ENCODE measurements at places on chromosomes 1 and 21.

DNA sequence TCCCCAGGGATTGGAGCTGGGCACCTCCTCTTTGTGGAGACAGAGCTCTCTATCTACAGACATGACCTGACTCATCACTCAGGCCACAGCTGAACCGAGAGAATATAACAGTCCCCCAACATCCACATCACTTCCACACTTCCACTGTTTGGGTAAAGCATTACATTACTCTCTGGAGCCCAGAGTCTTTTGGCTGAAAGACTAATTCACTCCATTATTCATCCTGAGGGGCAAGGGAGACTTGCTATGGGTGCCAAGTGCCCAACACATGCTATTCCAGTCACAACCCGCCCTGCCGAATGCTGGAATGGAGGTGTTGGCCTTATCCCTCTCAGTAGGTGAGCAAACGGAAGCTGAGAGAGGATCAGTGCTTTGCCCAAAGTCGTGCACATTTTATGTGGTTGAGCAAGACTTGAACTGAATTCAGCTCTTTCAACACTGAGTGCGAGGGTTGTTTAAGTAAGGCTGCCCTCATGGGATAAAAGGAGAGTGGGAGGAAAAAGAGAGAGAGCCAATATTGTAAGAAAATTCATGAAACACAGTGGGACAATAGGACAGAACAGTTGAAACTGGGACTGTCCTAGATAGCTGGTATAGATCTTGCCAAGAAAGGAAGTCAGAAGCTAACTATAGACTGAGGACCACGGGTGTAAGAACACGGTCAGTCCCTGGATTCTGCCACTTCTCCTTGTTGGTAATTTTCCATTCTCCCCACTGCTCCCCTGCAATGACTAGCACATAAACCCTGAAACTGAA, 13.5 kb upstream of the CHI3L1 start:
- no peak for DNase-seq

DNA sequence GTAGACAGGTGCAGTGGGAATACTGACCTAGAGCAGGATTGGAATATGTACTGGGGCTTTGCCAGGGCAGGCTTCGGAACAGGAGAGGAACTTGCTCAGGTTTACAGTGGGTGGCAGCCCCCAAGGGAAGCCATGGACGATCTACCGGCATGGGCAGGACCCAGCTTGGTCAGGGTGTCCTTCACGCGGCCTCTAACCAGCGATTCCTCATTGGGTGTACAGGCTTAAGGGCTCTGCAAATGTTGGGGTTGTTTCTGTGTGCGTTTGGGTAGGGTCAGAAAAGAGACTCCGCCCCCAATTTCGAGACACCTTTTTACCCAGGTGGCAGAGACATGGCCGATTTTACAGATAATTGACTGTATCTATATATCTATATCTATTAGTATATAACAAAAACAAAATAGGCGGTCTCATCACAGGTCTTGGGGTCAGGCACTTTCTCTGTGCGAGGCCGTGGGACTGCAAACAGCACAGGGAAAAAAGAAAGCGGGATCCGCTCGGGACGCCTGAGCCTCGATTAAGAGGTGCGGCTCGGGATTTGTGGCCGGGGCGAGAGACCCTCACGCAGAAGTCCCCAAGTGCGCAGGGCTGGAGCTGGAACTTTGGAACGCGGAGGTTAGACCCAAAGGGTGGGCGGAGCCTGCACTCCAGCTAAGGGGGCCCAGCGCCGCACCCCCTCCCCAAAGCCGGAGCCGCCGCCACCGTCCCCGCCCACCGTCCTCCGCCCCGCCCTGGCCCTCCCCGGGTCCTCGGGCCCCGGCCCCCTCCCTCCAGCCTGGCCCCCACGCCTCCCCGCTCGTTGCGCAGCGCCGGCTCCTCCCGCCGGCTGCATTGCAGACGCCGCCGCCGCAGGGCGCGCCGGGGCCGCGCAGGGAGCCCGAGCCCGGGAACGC, 67.5 kb upstream of the VAMP3 start:
- no peak for DNase-seq

- DNase-seq = no peak
These were observed 7.5 kb upstream of the PUM1 start for GRCh38 chr1:31073044-31073443.

- no peak for DNase-seq
These were observed 118.2 kb upstream of the ADGRL2 start for GRCh38 chr1:81682490-81682889.

DNA sequence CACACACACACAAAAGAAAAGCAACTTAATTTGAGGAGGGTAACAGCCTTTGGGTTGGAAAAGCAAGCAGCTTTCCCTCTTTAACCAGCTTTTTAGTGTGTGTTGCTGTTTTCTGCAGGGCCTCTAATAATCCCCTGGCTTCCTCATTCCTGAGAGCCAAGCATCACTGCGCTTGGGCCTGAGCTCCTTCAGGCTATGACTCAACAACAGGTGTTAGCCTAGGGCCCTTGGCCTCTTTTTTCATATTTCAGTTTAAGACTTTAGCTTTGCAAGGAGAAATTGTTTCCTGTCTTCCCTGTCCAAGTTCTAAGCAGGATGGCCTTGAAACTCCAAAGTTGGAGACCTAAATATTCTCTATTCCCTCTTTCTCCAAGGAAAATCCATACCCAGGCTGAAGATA, 26.2 kb upstream of the SNX27 start:
- DNase-seq = no peak

- no peak for DNase-seq
These were observed 61.7 kb downstream of the XCL2 start for GRCh38 chr1:168482106-168482505.

DNA sequence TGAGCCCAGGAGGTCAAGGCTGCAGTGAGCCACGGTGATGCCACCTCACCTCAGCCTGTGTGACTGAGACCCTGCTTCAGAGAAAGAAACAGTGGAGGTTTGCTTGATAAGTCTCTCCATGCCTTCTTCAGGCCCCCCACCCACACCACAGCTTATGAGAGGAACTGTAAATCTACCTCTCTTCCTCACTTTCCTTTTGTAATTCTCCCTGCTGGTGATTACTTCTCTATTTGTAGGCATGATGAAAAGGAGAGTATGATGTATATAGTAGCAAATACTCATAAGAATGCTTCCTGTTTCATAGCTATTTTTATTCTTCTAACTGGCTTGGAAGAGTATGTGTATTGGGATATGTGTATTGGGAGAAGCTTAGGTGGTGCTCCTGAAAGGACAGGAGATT, 186.3 kb downstream of the VPS13D start:
- DNase-seq = no peak

DNA sequence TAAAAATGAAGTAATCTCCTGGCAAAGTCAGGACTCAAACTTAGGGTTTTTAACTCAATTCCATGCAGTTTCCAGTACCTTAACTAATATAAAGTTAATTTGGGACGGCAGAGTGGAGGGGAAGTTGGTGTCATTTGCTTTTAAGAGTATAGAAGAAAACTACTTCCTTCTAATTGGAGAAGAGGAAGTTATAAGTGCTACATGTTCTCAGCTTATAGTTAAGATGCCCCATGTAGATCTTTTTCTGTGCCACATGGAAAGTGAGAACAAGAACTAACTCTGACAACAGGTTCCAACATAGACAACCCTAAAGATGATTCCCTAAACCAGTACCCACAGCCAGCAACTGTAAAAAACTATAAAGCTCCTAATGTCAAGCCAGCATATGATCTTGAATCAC, 11.5 kb downstream of the RRAGC start:
- DNase-seq = no peak

- DNase-seq = no peak
These were observed 71.3 kb upstream of the FBXO28 start for GRCh38 chr1:224042557-224043118.

GRCh38 chr1:77424236-77424635, 142.4 kb downstream of the AK5 start:
- no peak for DNase-seq

Data from liver (tissue), 10 donors.